ENCODE measurements at places on chromosomes 5 and 9. TPM values are rescaled to one million over a fixed set of nuclear protein-coding genes. Genes with fewer than 3 reads are reported as not detected.

THBS4 gene
- total RNA-seq, result 0.58 TPM

FST gene
- 13.0 TPM for total RNA-seq

PTPRD gene
- not detected for total RNA-seq

FCHO2 gene
- 15.6 TPM for total RNA-seq

- no peak for DNase-seq
Observed at GRCh38 chr5:171581781-171582180, 162.3 kb downstream of the FGF18 start.

- DNase-seq, result no peak
Observed at GRCh38 chr5:116476897-116477537, 97.6 kb downstream of the SEMA6A start.

DNA sequence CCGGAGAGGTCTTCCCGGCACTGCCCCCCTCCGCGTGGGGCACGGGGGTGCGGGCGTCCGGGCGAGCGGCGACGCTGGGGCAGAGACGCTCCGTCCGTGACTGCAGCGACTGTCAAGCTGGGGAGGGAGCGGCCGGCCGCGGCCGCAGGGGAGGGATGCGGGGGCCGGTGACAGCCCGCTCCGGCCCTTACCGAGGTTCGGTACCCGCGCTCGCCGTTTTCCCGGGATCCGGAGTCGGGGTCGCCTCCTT lies 400 bp downstream of the KDM4C start:
- no peak for DNase-seq

DNA sequence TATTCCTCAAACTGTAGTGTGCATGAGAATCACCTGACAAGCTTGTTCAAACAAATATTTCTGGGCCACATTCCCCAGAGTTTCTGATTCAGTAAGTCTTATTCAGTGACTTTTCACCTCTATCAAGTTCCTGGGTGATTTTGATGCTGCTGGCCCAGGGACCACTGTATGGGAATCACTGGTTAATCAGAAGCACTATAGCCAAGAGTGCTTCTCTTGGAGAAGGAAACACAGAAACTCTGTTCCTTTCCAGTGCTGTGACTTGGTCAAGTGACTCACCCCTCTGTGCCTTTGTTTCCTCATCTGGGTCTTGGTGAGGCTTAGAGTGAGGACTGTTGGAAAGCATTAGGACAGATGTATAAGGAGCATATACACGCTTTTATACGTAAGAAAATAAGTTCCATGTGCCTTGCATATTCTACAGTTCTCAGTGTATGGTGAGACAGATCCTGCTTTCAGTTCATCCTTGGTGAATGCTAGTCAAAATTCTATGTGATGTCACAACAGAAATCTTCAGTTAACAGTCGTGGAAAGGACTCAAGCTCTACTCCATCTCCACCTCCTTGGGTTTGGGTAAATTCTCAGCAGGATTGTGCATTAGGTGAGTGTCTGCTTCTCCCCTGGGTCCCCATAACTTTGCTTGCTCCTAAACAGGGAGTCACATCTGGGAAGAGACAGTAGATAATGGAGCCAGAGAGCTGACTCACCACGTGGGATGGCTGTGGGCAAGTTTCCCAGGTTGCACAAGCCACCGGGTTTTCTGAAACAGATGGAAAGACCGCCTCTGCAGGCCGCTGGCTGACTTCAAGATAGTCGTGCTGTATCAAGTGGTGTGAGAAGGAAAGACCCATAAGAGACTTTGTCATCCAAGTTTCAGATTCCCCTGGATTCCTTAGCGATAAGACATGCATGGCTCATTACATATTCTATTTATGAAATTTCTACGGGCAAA lies 117.0 kb downstream of the NXNL2 start:
- DNase-seq, result peak; percentile 98

- no peak for DNase-seq
Observed at GRCh38 chr9:128683340-128684064, 5.5 kb upstream of the SET start.

DNA sequence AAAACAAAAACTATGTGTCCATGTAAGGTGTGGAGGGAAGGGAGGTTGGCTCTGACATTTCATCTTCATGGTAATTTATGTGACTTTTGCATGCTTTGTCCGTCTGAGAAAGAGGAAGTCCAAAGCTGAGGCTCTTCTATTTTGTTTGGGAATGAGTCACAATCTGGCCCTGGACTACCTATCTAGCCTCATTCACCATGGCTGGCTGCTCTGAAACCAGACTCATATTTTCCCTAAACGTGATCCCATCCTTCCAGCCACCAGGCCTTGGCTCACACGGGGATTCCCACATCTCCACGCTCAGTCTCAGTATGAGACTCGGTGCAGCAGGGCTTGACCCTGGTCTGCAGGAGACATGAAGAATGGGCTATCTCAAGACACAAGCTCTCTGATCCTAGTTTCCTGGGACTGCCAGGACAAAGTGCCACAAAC lies 672.8 kb downstream of the ACTL7B start:
- no peak for DNase-seq

DNA sequence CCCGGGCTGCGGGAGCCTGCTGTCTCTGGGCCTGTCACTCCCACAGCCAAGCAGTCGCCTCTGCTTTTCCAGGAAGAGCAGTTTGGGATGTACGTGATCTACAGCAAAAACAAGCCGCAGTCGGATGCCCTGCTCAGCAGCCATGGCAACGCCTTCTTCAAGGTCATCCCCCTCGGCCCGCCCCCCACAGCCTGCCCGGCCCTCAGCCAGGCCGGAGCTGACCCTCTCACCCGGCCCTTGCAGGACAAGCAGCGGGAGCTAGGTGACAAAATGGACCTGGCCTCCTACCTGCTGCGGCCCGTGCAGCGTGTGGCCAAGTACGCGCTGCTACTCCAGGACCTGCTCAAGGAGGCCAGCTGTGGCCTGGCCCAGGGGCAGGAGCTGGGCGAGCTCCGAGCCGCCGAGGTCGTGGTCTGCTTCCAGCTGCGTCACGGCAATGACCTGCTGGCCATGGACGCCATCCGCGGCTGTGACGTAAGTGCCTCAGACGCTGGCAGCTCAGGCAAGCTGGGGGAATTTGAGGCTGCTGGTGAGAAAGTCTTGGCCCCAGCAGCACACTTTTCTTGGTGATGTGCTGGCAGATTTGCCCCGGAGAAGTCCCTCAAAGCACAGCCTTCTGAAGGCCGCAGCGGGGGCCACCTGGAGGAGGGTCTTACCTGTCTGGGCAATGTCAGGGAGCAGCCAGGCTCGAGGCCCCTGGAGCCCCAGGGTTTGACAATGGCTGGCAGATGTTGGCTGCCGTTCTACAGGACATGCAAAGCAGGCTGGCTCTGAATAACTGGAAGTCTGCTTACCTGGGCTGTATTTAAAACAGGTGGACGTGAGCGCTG lies 20.1 kb upstream of the LRRC14B start:
- DNase-seq, result no peak

GRCh38 chr9:127396253-127396807 lies 639 bp upstream of the SLC2A8 start:
- no peak for DNase-seq

DNA sequence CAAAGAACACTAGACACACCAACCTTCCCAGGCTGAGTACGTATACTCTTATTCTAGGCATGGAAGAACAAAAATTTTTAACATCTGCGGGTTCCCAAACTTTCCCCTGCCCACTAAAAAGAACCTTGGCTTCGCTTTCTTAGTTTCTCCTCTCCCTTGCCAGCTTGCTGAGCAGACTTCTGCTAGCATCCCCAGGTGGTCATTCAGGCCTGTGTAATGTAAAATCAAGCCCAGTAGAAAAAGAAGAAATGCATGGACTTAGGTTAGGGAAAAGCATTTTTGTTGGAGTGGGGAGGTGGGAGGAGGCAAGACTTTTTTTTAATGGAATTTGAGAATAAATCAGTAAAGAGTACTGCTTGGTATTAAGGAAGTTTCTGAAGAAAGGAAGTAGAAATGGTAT lies 331.0 kb upstream of the TLE4 start:
- DNase-seq, result no peak

DNA sequence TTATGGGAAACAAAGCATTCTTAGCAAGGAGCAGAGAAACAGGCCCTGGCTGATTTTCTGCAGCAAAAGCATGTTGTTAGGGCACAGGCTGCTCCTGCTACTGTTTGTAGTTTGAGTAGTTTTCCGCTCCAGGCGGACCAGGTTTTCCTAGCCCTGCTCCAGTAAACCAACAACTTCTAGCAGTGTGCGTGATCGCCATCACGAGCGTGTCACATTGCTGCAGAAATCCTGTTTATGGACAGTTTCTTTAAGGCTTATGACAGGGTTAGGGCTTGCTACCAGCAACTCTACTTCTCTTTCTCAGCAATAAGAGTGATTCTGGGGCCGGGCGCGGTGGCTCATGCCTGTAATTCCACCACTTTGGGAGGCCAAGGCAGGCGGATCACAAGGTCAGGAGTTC lies 803.9 kb upstream of the CDH10 start:
- no peak for DNase-seq

GRCh38 chr5:82512025-82512424 lies 233.9 kb upstream of the RPS23 start:
- no peak for DNase-seq

DNA sequence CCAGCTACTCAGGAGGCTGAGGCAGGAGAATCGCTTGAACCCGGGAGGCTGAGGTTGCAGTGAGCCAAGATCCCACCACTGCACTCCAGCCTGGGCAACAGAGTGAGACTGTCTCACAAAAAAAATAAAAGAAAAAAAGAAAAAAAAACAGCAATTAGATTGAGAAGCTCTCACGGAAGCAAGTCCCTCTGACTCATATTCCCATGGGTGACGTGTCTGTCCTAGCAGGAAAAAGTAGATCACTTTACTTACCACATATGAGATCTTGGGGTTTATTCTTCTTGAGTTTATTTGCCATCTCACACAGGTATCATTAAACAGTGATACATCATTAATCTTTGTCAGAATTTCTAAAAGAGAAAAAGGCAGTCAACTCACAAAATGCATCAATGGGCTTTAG lies 62.6 kb downstream of the SUSD1 start:
- DNase-seq, result peak; percentile 75

GRCh38 chr9:136306211-136307208 lies 2.6 kb upstream of the CCDC187 start:
- no peak for DNase-seq

GRCh38 chr9:105117234-105117633 lies 127.2 kb upstream of the SLC44A1 start:
- DNase-seq, result no peak

DNA sequence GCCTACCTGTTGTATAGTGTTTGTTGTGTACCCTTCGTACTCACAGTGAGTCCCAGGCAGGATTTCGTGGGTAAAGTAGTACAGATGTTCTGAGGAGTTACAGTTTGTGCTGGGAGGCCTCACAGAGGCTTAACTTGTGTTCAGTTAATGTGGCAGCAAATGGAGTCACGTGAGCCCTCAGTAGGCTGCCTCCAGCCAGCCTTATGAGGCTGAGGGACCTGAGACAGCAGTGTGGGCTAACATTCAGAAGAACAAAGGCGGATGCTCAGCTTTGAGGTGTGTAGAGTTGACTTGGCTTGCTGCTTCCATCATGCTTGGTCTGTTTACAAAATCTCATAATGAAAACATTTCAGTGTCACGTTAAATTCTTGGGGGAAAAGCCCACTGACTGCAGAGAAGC lies 118.1 kb downstream of the TRIO start:
- no peak for DNase-seq

GRCh38 chr5:112186401-112186990 lies 232.6 kb downstream of the EPB41L4A start:
- DNase-seq, result peak; percentile 58

DNA sequence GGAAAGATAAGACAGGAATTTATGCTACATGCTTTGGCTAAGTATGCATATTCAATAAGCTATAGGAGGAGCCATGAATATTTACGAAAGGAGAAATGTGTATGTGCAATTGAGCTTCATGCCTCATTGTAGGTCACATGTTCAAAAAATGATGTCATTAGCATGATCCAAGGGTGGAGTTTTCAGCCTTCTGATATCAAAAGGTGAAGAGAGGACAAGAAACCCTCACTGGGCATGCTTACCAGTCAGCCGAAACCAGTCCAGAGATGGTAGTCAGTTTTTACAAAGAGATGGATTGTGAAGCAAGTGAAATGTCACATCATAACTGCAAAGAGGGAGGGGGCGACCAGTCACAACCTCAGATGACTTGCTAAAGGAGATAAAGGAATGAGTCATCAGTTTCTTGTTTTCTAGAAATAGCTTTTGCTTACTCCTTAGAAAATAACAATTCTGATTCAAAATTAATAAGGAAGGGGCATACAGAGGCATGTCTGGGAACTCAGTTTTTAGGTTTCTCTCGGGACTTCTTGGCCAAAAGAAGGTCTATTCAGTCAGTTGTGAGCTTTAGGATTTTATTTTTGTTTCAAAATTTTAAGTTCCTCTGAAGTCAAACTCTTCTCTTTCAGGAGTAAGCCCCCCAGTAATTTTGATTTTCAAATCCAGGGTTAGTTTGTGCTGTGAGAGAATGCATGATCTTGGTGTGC lies 1067.8 kb upstream of the EDIL3 start:
- no peak for DNase-seq

GRCh38 chr9:114592356-114592755 lies 4.8 kb downstream of the ATP6V1G1 start:
- DNase-seq, result peak; percentile 35

DNA sequence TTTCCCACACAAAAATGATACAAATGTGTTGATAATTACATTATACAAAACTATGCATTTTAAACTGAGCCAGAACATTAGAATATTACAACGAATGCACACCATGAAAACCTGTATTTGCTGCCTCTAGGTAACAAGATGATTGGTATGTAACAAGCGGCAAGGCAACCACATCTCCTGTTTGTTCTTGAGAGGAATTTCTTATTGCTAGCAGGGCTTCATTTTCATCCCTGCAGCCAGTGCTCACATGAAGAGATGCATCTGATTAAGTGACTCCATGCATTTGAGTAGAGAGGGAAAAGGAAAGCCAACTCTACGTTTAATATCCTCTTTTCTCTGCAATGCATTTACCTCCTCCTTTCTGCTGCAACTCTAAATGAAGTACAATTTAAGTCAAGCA lies 36.6 kb downstream of the FRMD3 start:
- peak; percentile 8 for DNase-seq

GRCh38 chr5:60598424-60598823 lies 101.5 kb downstream of the DEPDC1B start:
- no peak for DNase-seq

All from HFFc6 (cell line).